Kidney epithelial cell (primary cell): ENCODE measurements at places on chromosomes 16 and 17.

DNA sequence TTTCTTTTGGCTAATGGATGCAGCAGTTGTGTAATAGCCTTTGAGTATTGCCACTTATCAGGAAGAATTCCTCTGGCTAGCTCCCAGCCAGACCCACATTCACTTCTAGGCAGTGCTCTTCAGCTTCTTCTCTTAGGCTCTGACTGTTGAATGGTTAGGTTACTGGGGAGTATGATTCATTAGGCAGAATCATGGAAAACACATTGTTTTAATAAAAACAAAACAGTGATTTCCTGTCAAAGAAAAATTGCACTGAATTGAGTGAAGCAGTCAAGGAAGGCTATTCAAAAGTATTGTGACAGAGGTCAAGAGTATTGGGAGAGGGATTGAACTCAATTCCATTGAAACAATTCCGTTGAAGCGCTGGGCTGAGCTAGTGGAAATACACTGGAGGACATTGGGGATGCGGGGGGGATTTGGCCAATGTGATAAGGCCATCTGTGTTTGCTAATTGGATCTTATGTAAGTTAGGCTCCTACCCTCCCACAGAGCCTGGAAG is 68.0 kb downstream of the CNTNAP4 start:
- peak; percentile 0 for DNase-seq

- no peak for DNase-seq
These were observed 62.2 kb downstream of the MPRIP start for GRCh38 chr17:17104494-17104893.

- no peak for DNase-seq
These were observed 214.1 kb upstream of the GOT2 start for GRCh38 chr16:58948244-58948643.

DNA sequence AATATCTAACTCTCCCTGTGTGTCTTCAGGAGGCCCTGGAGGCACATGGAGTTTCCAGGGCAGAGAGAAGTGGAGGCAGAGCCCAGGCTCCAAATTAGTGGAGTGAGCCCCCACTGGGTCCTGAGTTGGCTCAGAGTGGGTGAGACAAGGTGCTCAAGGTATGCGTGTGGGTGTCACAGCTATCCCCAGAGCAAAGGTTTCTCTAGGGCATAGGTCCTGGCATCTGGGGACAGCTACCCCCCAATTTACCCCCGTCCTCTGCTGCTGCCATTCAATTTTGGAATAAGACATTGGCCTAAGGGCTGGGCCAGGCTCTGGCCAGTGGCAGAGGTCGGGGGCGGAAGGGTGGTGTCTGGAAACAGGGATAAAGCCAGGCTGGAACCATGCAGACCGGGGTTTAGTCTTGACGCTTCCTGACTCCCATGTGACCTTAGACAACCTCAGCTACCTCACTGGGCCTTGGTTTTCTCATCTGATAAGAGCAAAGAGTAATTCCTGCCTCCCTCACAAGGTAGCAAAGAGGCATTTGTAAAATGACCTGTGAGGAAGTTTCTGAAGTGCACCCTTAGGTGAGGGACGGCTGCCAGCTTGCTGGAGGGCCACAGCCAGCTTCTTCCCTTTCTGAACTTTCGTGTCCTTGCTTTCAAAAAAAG is 78.2 kb upstream of the TMEM97 start:
- DNase-seq: no peak

- no peak for DNase-seq
These were observed 62.8 kb downstream of the CDK5R1 start for GRCh38 chr17:32549559-32549958.

DNA sequence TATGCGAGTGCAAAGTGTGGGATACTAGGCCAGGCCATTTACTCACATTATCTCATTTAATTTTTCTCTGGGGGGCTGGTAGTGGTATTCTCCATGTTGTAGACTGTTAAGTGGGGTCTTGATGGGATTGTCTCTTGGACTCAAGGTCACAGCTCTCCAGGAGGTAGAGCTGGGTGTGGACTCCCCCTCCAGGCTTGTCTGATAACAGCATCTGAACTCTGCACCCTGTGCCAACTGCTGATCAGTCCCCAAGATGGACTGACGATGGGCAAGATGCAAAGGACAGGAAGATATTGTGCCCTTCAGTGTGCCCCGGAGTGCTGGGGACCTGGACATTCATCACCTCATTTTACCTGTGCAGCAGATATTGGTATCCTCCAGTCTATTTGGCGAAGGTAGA is 147.8 kb downstream of the MSI2 start:
- DNase-seq: no peak

- no peak for DNase-seq
These were observed 7.0 kb upstream of the MYH2 start for GRCh38 chr17:10556301-10557005.

GRCh38 chr17:76265624-76266243 is 586 bp downstream of the UBALD2 start:
- no peak for DNase-seq

DNA sequence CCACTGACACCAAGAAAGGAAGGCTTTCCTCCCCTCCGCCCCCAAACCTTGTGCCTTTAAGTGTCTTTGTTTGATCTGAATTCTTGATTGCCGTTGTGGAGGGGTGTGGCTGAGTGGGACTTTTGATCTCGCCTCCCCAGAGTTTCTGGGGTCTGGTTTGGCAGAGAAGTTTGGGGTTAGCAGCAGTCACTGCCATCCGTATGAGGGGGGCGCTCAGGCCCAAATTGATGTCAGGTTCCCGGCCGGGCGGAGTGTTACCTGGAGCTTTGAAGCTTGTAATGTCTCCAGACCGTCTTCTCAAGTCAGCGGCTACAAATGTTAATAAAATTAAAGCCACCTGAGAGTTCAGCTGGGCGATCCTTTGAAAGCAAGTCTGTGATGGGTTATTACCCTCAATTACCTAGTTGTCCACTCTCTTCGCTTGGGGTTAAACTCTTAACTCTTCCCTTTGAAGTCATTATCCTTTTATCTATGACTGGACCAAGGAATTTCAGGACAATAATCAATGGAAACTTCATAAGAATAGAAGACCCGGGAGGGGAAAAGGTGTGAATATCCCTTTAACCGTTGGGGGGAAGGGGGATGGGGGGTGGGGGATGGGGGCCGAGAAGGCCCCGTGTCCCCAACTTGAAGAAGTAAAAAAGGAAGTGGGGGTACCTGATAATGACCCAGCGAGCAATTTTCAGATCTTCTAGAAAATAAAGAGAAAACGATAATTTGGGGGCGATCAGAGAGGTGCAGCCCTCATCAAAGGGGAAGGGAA is 31.8 kb upstream of the AXIN2 start:
- no peak for DNase-seq

GRCh38 chr16:13262270-13263090 is 361.1 kb downstream of the SHISA9 start:
- no peak for DNase-seq
